CD4-positive, alpha-beta T cell (primary cell): ENCODE measurements at places on chromosomes 13 and 19. TPM values are rescaled to one million over a fixed set of nuclear protein-coding genes. Genes with fewer than 3 reads are reported as not detected.

DNA sequence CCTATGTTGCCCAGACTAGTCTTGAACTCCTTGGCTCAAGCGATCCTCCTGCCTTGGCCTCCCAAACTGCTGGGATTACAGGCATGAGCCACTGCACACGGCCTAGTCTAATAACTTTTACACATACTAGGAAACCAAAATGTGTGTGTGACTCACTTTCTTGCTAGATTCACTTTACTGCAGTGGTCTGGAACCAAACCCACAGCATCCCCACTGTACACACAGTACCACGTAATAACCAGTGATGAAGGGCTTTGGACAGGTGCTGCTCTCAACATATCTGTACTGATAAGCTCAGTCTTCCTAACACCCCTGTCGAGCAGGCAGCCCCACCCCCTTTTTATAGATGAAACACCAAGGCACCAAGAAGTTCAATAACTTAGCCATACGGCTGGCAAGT lies 5.1 kb downstream of the DNMT1 start:
- H3K27me3 ChIP-seq, result no peaks in the 10 kb centered on the region
- H3K36me3 ChIP-seq, result peaks cover 52% of the 10 kb centered on the region
- no peak overlapping the region for H3K4me3 ChIP-seq
- H3K27ac ChIP-seq, result no peak overlapping the region
- no peak for DNase-seq
- peaks cover 61% of the 10 kb centered on the region for H3K4me1 ChIP-seq

DNA sequence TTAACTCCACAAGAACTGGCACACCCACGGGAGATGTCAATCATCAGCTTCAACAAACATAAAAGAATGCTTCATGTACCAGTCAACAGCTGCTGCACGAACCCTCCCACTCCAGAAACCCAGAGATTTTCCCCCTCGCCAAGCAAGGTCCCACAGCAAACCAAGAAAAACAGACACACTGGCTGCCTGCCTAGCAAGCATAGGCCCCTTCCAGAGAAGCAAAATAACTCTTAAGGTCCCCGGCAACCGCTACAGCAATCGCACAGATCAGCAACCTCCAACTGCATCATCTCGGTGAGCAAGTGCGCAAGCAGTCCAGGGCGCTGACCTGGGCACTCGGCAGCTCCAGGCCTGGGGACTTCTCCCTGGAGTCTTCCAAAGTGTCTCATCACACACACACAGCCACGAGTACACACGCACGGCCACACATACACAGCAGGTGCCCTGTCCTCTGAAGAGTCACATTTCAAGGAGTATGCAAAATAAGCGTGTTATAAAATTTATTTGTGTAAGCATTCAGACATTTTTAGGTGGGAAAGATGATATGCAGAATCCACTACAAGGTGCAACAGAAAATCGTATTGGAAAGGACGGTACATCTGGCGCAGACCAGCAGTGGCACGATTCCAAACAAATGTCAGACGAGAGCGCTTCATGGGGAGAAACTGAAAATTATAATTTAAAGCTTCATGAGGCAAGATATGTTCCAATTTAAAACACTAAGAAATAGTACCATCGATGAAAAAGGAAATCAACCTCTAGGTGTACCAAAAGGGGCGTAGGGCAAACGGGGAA lies 125.0 kb downstream of the STK24 start:
- H3K27ac ChIP-seq, result no peak overlapping the region
- no peak overlapping the region for H3K4me3 ChIP-seq
- DNase-seq, result no peak

DNA sequence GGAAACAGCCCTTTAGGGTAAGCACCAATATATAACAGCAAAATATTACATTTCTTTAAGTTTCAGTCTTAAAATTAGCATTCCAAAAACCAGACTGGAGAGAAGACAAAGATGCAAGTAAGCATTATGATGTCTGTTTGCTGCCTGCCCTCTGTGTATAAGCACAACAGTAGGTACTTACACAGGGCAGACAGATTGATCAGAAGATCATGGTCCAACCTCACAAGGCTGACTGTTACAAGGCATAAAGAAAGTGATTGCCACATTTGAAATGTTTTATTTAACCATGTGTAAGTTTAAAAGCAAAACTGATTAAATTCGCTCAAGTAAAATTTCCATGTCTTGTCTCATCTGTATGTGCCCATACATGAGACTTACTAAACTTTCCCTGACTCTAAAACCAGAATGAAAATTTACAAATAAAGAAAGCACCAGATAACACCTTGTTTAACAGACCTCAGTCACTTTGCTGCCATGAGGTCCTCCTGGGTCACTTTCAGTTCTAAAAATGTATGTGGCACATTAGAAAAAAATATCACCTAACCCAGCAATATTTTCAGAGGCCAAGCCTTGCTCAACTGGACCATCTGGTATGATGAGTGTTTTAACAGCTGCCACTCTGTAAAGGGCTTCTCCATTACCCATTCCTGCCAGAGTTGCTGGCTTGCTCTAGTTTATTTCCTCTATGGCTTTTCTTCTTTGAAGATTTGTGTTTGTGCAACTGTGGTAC lies 297.0 kb downstream of the RBM26 start:
- H3K27me3 ChIP-seq, result no peaks in the 10 kb centered on the region
- no peak for DNase-seq
- H3K27ac ChIP-seq, result no peak overlapping the region
- H3K36me3 ChIP-seq, result no peaks in the 10 kb centered on the region

CEACAM8 gene
- not detected for total RNA-seq

PPP2R1A gene
- 157 TPM for total RNA-seq

- no peak overlapping the region for H3K27ac ChIP-seq
- peaks cover 3% of the 10 kb centered on the region for H3K4me1 ChIP-seq
- no peak overlapping the region for H3K4me3 ChIP-seq
- DNase-seq, result peak; percentile 33
- H3K36me3 ChIP-seq, result no peaks in the 10 kb centered on the region
- peaks cover 28% of the 10 kb centered on the region for H3K27me3 ChIP-seq
Observed at GRCh38 chr13:110116072-110116487, 190.9 kb downstream of the COL4A1 start.

ZNF471 gene
- total RNA-seq, result 2.2 TPM

CYP4F2 gene
- total RNA-seq, result not detected

GRCh38 chr19:49326165-49326704 lies 1.2 kb upstream of the SLC6A16 start:
- H3K4me1 ChIP-seq, result peaks cover 15% of the 10 kb centered on the region
- H3K36me3 ChIP-seq, result peaks cover 8% of the 10 kb centered on the region
- H3K4me3 ChIP-seq, result no peak overlapping the region
- H3K27me3 ChIP-seq, result no peaks in the 10 kb centered on the region
- no peak for DNase-seq
- H3K27ac ChIP-seq, result no peak overlapping the region

DNA sequence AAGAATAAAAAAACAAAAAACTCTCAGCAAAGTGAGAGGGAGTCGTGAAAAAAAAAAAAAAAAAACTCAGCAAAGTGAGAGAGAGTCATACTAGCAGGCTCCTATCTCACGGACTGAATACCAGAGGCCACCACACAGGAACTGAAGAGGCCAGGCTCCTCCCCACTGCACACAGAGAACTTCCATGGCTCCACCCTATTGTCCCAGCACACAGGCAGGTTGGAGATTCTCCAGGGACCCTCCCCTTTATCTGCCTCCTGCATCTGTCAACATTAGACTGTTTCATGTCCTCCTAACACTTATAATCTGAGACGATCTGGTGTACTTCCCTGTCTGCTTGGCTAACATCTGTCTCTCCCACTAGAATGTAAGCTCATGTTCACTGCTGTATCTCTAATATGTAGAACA lies 37.0 kb upstream of the FARP1 start:
- no peak for DNase-seq
- H3K36me3 ChIP-seq, result no peaks in the 10 kb centered on the region
- H3K27me3 ChIP-seq, result no peaks in the 10 kb centered on the region
- H3K4me1 ChIP-seq, result no peaks in the 10 kb centered on the region
- H3K4me3 ChIP-seq, result no peak overlapping the region
- H3K27ac ChIP-seq, result no peak overlapping the region

GRCh38 chr19:20928371-20928770 lies 5.3 kb downstream of the ZNF85 start:
- no peak for DNase-seq
- H3K36me3 ChIP-seq, result no peaks in the 10 kb centered on the region
- no peak overlapping the region for H3K4me3 ChIP-seq
- H3K27me3 ChIP-seq, result no peaks in the 10 kb centered on the region

DNA sequence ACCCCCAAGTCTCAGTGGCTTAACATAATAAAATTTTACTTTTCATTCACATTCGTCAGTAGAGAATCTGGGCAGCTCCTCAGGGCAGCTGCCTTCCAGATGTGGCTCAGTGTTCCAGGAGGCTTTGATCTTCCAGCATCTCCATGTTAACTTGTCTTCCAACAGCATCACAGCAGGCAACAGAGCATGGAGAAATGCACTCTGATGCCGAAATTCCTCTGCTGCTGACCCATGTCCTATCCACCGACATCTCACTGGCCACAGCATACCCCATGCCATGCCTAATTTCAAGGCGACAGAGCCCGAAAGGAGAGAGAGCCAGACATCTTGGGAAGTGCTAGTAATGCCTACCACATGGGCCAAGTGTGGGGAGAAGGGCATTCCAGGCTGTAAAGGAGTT lies 64.9 kb upstream of the MEDAG start:
- no peaks in the 10 kb centered on the region for H3K27me3 ChIP-seq
- H3K4me1 ChIP-seq, result peaks cover 19% of the 10 kb centered on the region
- no peak overlapping the region for H3K27ac ChIP-seq

TEX26 gene
- total RNA-seq, result not detected

GRCh38 chr19:40642757-40643305 lies 41.7 kb downstream of the LTBP4 start:
- no peak overlapping the region for H3K27ac ChIP-seq
- DNase-seq, result no peak
- H3K36me3 ChIP-seq, result no peaks in the 10 kb centered on the region
- peaks cover 11% of the 10 kb centered on the region for H3K4me1 ChIP-seq
- no peak overlapping the region for H3K4me3 ChIP-seq
- H3K27me3 ChIP-seq, result no peaks in the 10 kb centered on the region

- no peak overlapping the region for H3K4me3 ChIP-seq
- H3K27ac ChIP-seq, result no peak overlapping the region
- no peak for DNase-seq
- peaks cover 19% of the 10 kb centered on the region for H3K36me3 ChIP-seq
- H3K4me1 ChIP-seq, result no peaks in the 10 kb centered on the region
Observed at GRCh38 chr13:23339225-23339624, 94.3 kb downstream of the SACS start.
